ENCODE measurements at places on chromosomes 16 and 17.

- DNase-seq, result peak; percentile 44
Observed at GRCh38 chr17:80943346-80944145, 48.1 kb upstream of the CHMP6 start.

GRCh38 chr16:27408012-27408601 is 6.1 kb downstream of the IL21R start:
- no peak for DNase-seq

- no peak for DNase-seq
Observed at GRCh38 chr17:36778448-36778847, 158.8 kb upstream of the LHX1 start.

GRCh38 chr17:8289103-8289397 is 580 bp downstream of the RANGRF start:
- DNase-seq, result no peak

DNA sequence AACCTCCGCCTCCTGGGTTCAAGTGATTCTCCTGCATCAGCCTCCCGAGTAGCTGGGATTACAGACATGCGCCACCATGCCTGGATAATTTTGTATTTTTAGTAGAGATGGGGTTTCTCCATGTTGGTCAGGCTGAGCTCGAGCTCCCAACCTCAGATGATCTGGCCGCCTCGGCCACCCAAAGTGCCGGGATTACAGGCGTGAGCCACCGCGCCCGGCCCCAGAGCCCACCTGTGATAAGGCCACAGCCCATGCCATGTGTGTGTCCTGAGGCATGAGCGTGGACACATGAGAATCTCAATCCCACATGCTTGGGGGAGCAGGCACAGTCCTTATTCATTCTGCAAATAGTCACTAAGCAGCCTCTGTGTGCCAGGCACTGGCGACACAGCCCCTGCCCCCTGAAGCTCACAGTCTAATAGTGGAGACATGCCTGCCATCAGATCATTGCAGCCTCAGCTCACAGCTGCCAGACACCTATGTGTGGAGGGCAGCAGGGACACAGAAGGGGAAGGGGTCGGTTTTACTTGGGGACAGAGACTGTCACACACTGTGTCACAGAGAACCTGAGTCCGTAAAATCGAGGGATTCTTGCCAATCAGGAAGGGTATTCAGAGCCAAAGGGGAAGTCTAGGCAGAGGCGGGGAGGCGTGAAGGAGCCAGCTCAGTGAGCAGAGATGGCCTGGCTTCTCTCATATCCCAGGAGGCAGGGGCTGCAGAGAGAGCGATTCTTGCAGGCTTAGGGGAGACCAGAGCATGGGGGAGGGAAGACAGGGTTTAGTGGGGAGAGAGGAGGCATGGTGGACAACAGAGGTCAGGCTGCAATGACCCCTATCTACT is 9.4 kb upstream of the ABCC3 start:
- DNase-seq, result no peak

DNA sequence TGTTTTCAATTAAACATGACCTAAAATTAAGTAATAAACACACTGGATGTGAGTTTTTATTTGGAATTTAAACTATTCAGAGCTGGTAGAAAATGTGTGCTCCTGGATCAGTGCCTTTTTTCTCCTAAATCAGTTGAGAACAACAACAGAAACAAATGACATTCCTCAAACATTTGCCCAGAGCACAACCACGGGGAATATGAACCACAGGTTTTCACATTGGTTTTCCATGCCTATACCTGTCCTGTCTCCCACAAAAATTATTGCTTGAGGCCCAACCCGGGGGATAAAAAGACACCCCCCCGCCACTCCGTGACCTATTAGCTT is 6.8 kb downstream of the HSBP1 start:
- no peak for DNase-seq

DNA sequence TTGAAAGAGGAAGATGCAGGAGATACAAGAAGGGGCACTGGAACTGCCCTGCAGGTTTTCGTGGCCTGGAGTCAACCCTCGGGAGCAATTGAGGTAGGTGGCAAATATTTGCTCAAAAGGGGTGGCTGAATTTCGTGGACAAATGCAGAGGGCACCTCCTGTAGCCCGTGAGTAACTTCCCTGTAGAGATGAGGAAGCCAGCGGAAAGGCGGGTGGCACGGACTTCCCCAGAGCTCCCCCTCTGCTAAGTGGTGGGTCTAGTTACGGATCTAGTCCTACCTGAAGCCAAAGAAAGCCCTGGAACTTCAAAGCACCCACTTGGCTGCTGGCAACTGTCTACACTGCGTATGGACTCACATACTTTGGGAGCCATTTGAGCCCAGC is 1.0 kb upstream of the ATP2C2 start:
- DNase-seq, result no peak

DNA sequence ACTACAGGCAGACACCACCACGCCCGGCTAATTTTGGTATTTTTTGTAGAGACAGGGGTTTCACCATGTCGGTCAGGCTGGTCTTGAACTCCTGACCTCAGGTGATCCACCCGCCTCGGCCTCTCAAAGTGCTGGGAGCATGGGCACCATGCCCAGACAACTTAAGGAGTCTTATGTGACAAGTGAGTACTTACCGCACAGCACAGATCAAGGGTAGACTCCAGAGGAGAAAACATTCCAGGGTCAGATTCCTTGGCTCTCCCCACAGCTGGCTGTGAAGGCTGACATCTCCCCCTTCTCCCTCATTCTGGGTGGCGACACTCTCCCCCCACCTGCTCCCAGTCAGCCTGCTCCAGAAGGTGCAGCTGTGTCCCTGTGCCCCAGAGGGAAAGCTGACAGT is 10.6 kb downstream of the ZSCAN10 start:
- no peak for DNase-seq

DNA sequence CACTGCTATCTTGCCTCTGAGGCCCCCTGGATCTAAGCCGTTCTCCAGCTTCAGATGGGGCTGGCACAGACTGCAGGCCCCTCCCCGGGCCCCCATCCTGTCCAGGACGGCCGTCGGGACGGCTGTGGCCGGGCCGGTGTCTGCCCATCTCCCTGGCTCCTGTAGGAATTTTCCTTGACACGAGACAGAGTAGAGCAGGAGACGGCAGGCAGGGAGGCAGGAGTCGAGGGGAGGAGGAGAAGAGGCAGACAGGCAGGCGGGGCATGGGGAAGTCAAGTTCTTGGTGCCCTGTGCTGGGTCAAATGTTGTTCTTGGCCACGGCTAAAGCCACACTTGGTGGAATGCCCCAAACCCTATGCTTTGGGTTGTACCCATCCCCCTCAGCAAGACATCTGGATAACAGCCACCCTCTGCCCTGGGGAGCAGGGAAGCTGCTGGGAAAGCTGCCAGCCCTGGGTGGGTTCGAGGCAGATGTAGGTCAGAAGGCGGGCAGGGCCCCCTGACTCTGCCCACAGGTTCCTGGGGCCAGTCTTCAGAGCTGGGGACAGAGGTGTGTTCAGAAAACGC is 4.0 kb downstream of the C1QTNF1 start:
- peak; percentile 59 for DNase-seq

DNA sequence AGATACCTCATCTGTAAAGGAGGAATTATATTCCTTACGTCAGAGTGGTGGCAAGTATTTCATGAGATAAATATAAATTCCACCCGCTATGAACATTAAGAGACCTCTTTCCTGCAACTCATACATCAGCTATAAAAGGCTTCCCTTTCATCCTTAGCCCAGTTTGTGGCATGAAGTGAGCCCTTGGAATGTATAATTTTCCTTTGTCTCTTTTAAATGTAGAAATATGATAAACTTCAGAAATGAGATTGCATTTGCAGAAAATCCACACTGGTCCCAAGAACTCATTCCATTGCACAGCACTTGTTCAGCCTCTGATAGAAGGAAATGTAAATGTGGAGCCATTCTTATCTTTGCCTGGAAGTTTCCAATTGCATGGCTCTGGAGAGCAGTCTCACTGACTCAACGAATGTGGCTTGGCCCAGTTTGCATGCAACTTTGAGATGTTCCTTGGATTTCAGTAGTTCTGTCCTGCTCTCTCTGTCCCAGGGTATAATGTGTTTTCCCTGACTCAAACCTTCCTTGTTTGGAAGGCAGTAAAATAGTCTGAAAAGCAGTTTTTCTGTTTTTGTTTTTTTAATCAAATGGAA is 746.4 kb downstream of the CDH11 start:
- DNase-seq, result no peak

DNA sequence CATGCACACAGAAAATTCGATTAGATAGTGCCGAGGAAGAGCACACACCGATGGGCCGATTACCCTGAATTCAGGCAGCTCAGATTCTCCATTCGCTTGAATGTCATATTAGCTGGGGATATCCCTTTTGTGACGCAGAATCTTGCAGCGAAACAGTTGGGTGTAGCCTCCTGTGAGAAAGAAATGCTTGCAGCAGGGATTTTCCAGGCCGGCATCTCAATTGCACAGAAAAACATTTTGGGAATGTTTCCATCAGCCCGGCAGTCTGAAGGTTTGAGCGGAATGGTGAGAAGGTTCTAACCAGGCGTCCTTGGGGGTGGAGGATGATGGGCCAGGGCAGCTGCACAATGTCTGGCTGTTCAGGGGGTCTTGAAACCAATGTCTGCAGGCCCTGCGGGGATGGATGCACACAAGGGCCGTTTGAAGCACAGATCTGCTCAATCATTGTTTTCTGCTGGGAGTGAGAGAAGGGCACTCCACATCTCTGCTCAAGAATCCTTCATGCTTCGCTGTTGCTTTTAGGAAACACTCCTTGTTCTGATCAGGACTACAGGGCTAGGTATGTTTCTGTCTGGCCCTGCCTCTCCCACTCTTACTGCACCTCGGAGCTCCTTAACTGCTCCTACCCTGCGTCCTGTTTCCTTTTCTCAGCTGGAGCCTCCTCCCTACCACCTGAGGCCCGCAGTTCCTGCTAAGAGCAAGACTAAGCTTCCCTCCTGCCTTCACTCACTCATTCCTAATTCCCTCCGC is 94.6 kb downstream of the CMIP start:
- DNase-seq, result no peak

DNA sequence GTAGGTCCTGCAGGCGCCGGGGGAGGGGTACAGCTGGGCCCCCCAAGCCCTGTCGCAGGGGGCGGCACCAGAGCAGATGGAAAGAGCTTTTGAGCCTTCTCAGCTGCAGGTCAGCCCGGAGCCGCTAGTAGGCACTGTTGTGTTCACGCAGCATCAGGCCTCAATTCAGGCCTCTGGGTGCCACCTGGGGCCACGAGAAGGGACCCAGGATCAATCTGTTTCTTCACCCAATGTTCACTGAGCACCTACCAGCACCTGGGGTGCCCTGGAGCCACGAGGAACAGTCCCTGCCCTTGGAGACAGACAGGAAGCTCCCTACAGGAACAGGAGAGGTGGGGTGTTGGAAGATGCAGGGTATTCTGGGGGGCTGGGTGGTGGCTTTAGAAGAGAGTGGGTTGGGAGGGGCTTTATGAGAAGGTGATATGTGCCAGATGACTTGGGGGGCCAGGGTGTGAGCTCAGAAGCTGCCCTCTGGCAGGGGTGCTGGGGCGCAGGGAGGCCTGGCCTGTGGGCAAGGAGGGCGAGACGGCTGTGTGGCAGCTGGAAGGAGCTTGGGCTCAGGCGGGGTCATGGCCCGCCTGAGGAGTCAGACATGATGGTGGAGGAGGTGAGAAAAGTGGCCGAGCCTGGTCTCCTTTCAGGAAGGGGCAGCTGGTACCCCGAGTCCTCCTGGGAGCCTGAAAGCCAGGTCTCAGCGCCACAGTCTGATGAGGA is 121.9 kb upstream of the GSE1 start:
- no peak for DNase-seq

- no peak for DNase-seq
Observed at GRCh38 chr16:1786242-1787055, 3.7 kb downstream of the NUBP2 start.

GRCh38 chr17:7184647-7185046 is 5.5 kb upstream of the ASGR1 start:
- no peak for DNase-seq

GRCh38 chr17:56890906-56891674 is 22.8 kb downstream of the TRIM25 start:
- DNase-seq, result no peak

DNA sequence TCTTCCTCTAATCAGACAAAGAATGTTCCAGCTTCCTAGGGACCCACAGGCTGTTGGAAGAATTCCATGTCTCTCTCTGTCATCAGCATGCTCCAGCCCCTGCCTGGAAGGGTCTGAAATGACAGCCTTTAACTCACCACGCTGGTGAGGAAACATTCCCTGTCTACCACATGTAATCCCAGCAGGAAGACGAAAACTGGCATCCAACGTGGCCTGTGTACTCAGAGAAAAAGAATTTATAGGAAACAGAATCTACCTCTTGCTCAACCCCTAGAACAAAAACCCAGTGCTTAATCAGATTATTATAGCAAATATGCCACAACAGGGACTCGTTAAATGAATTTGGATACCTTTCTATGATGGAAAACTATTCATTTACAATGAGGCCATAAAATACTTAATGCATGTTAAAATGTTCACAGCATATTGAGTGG is 147.3 kb upstream of the FOXF1 start:
- no peak for DNase-seq

- DNase-seq, result no peak
Observed at GRCh38 chr16:28089992-28090365, 26.5 kb upstream of the GSG1L start.

- DNase-seq, result no peak
Observed at GRCh38 chr17:57282296-57282695, 26.0 kb downstream of the MSI2 start.

DNA sequence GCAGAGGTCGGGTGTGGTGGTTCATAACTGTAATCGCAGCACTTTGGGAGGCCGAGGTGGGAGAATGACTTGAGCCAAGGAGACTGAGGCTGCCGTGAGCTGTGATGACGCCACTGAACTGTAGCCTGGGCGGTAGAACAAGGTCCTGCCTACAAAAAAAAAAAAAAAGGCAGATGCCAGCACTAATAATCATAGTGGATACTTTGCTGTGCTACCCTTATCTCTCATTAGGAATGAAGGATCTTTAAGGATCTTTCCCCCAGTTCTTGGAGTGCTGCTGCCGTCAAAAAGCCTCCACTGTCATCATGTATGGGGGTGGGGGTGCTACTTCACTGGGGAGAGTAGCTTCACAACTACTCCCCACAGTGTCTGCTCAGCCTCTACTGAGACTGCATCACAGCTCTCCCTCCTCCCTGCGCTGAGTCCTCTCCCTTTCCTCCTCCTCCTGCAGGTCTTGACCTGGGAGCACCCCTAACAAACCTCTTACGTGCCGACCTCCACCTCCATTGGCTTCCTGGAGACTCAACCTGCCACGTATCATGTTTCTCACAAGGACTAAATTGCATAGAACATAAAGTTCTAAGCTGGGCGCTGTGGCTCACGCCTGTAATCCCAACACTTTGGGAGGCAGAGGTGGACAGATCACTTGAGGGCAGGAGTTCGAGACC is 24.4 kb upstream of the ST6GALNAC1 start:
- DNase-seq, result no peak

DNA sequence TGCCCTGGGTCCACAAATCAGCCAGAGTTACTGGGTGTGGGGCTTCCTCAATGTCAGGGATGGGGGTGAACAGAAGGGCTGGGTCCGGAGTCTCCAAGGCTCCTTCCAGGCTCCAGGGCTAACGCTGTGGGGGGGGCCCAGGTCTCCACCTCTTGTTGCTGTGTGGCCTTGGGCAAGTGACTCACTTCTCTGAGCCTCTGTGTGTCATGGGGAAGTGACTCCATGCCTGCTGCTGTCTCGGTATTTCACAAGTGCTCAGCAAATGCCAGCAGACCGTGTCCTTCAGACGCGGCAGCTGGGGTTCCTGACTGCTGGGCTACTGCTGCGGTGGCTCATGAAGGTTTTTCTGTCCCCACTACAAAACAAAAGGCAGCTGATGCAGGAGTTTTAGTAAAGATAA is 26.6 kb downstream of the JPH3 start:
- DNase-seq, result no peak

- DNase-seq, result no peak
Observed at GRCh38 chr16:88282564-88283395, 100.0 kb upstream of the ZNF469 start.
